ENCODE measurements at places on chromosomes 6 and 20.

- DNase-seq = no peak
These were observed 63.0 kb upstream of the TOP1 start for GRCh38 chr20:40965671-40966070.

GRCh38 chr20:44684047-44684967, 30.9 kb upstream of the CCN5 start:
- DNase-seq = no peak

DNA sequence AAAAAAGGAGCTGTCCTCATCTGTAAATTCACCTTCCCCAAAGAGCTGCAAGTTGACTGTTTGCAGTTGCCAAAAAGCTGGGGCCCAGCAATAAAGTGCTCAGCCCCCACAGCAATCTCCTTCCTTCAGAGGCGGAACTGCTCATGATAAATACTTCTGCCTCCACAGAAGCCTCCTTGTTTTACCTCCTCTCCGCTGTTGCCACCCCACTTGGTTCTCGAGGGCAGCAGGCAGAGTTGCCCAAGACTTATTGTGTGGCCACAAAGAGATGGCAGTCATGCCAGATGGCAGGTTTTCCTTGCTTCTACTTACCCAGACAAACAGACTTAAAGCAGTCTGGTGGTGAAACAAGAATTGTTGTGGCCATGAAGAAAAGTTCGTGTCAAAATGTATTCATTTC, 66.3 kb downstream of the SLX4IP start:
- DNase-seq = no peak

GRCh38 chr6:16818992-16819626, 57.8 kb upstream of the ATXN1 start:
- no peak for DNase-seq

DNA sequence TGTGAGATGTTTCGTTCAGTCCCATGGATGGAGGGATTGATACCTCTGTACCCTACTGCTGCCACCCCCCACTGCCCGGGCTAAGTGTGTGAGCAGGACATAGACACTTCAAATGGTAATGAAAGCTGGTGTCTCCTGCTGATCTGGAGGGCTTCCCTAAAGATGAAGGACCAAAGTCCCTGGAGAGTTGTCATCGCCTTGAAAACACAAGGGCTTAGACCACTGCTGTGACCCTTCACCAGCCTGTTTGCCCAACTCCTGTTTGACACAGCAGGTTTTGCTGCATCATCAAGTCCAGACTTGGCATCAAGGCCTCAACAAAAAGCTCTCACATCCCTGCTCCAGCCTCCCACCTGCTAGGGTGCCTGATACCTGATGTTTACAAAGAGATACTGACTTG, 57.9 kb upstream of the FAM8A1 start:
- no peak for DNase-seq

DNA sequence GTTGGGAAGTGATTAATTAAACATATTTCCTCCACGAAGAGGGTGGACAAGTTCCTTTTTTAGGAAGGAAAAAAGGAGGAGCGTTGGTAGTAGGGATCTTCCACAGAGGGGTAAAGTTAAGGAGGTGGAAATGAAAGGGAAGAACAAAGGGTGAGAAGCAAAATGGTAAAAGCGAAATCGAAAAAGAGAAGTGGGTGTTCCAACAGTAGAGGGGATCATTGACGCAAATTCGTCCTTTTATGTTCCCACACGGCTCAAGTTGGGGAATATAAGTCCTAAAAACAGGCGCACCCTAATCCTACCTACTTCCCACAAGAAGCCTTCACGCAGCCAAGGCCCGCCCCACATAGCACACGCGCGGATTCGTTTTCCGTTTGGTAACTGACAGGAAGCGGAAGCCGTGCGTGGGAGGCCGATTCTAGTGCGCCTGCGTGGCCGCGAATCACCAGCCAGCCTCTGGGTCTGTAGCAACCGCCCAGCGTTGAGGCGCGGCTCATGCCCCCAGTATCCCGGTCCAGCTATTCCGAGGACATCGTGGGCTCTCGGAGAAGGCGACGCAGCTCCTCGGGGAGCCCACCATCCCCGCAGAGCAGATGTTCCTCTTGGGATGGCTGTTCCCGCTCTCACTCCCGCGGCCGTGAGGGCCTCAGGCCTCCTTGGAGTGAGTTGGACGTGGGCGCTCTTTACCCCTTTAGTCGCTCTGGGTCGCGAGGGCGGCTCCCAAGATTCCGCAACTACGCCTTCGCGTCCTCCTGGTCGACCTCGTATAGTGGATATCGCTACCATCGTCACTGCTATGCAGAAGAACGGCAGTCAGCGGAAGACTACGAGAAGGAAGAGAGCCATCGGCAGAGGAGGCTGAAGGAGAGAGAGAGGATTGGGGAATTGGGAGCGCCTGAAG, at the start of gene NKAPL:
Gene NKAPL, plus strand, starts transcription at position 421 of the 901 bp plus-strand sequence. Its CDS starts 75 bp downstream, at position 496.
- no peak for DNase-seq
